NCI-H524 (cell line): ENCODE measurements at places on chromosomes 16 and 17.

- DNase-seq: no peak
Observed at GRCh38 chr17:74214484-74215341, 1.3 kb downstream of the TTYH2 start.

GRCh38 chr17:78922816-78923498 lies 2.2 kb downstream of the TIMP2 start:
- no peak for DNase-seq

DNA sequence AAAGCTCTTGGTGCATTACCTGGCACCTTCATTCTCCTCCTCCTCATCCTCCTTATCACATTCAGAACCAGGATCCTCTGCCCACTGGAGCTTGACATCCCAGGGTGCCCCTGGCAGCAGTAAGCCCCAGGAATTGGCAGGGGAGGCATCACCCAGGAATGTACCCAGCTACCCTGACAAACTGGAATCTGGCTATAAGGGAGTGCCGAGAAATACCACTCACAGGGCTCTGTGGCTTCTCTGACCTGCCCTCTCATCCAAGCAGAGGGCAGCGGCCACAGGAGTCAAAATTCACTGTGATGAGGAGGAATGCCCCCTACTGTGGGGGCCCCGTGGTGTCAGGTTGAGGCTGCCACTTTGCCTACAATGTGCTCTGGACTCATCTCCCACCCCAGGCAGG lies 19.6 kb downstream of the MPP3 start:
- DNase-seq: no peak

DNA sequence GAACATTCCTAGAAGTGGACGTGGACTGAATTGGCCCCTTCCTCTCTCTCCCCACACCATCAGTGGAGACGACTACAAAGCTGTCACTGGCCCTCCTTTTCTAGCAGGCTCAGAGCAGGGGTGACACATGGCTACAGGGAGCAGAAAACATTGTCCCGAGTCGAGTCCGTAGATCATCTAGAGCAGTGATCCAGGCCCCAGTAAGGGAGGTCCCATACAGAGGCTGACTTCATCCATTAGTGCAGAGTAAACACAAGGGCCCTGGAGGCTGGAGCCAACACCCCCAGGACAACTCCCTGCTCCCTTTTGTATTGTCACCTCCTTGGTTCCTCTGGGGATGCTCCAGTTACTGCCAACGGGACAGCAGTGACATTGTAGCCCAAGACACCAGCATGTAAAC lies 130.7 kb downstream of the CMIP start:
- no peak for DNase-seq

DNA sequence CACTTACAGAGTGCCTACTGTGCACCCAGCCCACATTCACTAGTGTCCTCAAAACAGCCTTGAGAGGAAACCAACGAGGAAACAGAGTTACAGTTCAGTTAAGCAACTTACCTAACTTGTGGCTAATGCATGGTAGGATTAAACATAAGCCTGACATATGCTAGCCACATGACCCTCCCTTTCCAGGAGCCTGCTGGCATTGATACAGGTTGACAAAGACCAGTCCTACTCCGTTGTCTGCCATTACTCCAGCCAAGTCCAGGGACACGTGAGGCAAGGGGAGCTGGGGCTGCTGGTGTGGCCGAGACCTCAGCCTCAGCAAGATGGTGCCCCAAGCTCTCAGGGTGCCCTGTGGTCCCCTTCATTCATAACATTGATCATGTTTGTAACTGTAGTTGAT lies 37.9 kb downstream of the SNX20 start:
- DNase-seq: peak; percentile 55

DNA sequence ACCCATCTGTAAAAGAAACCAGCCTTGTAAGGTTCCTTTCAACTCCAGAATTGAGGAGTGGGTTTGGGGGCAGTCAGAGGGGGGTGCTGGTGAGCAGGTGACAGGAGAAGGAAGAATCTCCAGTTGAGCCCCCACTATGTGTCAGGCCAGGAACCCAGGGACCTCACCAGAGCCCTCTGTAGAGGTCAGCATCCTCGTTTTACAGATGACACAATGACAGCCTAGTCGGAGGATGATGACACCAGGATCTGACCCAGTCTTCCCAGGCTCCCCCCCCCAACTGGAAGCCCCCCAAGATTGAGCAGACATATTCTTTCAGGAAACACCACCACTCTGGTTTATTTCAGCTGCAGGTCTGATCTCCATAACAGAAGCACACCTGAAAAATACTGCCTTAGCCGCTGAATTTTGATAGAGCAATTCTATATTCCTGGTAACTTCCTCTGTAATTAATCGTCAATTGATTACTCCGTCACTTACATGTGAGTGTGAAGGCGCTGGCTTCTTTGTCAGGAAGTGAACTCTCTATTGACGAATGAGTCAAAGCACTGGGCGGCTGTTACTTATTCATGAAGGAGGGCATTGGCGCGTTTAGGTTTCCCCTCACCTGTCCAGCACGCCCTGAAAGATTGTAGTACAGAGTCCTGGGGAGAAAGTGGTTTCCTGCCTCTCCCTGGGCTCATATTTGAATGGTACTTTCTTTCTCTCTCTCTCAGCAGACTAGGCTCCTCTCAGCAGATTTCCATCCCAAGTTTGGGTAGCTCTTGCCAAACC lies 21.2 kb downstream of the SOCS3 start:
- no peak for DNase-seq

- DNase-seq: no peak
Observed at GRCh38 chr17:774313-774584, 7.8 kb downstream of the GLOD4 start.

DNA sequence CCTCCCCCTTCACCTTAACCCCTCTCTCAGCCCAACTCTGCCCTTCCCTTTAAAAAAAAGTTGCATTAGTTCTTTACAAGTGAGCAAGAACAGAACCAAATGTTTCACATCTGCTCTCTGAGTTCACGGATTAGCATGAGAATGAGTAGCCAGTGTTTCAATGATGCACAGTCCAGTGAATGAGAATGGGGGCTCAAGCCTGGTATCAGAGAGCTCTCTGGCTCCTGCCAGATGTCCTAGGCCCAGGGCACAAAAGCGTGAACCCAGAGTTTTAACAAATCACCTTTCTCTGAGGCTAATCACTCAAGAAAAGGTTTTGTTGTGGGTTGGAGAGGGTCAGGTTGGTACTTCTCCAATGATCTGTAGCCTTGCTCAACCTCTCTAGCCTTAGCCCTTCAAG lies 41.5 kb upstream of the HS3ST3A1 start:
- DNase-seq: no peak
